ENCODE measurements at places on chromosomes 13 and 19. TPM values are rescaled to one million over a fixed set of nuclear protein-coding genes. Genes with fewer than 3 reads are reported as not detected.

Gene CD33
- polyA plus RNA-seq = not detected

Gene RPL18
- polyA plus RNA-seq = 838 TPM

Gene ADAMTS10
- polyA plus RNA-seq = 35.6 TPM

Gene PRODH2
- polyA plus RNA-seq = not detected

Gene CDX2
- polyA plus RNA-seq = not detected

Gene COX6B2
- 0.06 TPM for polyA plus RNA-seq

Gene DAND5
- 0.07 TPM for polyA plus RNA-seq

Gene CYP4F11
- not detected for polyA plus RNA-seq

Gene LGI4
- 26.7 TPM for polyA plus RNA-seq

Gene EMC10
- polyA plus RNA-seq = 382 TPM

Gene PSENEN
- 173 TPM for polyA plus RNA-seq

Gene SULT2A1
- polyA plus RNA-seq = 0.09 TPM

Gene NFIX
- 0.80 TPM for polyA plus RNA-seq

Gene GRK1
- 0.13 TPM for polyA plus RNA-seq

Gene PRSS57
- not detected for polyA plus RNA-seq

Gene ERICH6B
- polyA plus RNA-seq = 1.5 TPM

Gene FCER2
- 0.39 TPM for polyA plus RNA-seq

Gene MED16
- polyA plus RNA-seq = 145 TPM

Gene SIGLEC14
- polyA plus RNA-seq = not detected
